Activated CD4-positive, alpha-beta T cell treated with anti-CD3 and anti-CD28 coated beads for 36 hours (primary cell): ENCODE measurements at places on chromosomes 4 and X. TPM values are rescaled to one million over a fixed set of nuclear protein-coding genes. Genes with fewer than 3 reads are reported as not detected.

GRCh38 chrX:131704136-131704695 is 160.3 kb downstream of the OR13H1 start:
- DNase-seq, result no peak

GRCh38 chr4:42302348-42302747 is 94.9 kb upstream of the SHISA3 start:
- DNase-seq, result peak; percentile 13

VCX2 gene
- not detected for total RNA-seq

DRP2 gene
- 0.79 TPM for total RNA-seq

NAA11 gene
- total RNA-seq, result not detected
